ENCODE measurements at places on chromosomes 2 and 18. TPM values are rescaled to one million over a fixed set of nuclear protein-coding genes. Genes with fewer than 3 reads are reported as not detected.

GRCh38 chr2:65919550-65920188 is 487.3 kb upstream of the SPRED2 start:
- H3K27ac ChIP-seq = no peak overlapping the region
- H3K36me3 ChIP-seq = no peaks in the 10 kb centered on the region
- H3K4me3 ChIP-seq = no peak overlapping the region
- no peak for DNase-seq
- peaks cover 6% of the 10 kb centered on the region for H3K4me1 ChIP-seq

DNA sequence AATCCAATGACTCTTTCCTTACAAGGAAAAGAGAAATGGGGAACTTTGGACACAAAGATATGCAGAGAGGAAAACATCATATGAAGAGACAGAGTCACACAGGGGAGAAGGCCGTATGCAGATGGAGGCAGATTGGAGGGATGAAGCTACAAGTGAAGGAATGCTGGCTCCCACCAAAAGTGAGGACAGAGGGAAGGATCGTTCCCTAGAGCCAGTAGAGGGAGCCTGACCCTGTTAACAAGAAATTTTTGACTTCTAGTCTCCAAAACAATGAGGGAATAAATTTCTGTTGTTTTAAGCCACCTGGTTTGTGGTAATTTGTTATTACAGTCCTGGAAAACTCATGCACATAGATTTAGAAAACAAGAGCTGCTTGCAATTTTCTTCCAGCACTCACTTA is 169.3 kb downstream of the PMAIP1 start:
- no peaks in the 10 kb centered on the region for H3K36me3 ChIP-seq
- no peak overlapping the region for H3K4me3 ChIP-seq
- no peak for DNase-seq

- DNase-seq = no peak
- no peak overlapping the region for H3K4me3 ChIP-seq
- no peaks in the 10 kb centered on the region for H3K4me1 ChIP-seq
- H3K36me3 ChIP-seq = no peaks in the 10 kb centered on the region
- H3K27ac ChIP-seq = no peak overlapping the region
- no peaks in the 10 kb centered on the region for H3K27me3 ChIP-seq
Observed at GRCh38 chr2:33521791-33522281, 45.4 kb downstream of the RASGRP3 start.

- H3K4me3 ChIP-seq = no peak overlapping the region
- no peaks in the 10 kb centered on the region for H3K36me3 ChIP-seq
- H3K27ac ChIP-seq = no peak overlapping the region
Observed at GRCh38 chr18:42586601-42587000, 528.9 kb downstream of the RIT2 start.

The ANKRD30BL gene
- not detected for total RNA-seq

GRCh38 chr2:74186038-74186437 is 7.4 kb upstream of the MOB1A start:
- H3K4me1 ChIP-seq = no peaks in the 10 kb centered on the region
- no peaks in the 10 kb centered on the region for H3K27me3 ChIP-seq
- H3K36me3 ChIP-seq = no peaks in the 10 kb centered on the region
- peak overlapping the region; percentile 40 for H3K27ac ChIP-seq
- no peak for DNase-seq

GRCh38 chr2:109299536-109299935 is 170.5 kb downstream of the SH3RF3 start:
- no peak for DNase-seq
- H3K36me3 ChIP-seq = no peaks in the 10 kb centered on the region
- no peak overlapping the region for H3K4me3 ChIP-seq

The PLGLB1 gene
- 3.7 TPM for total RNA-seq

- no peaks in the 10 kb centered on the region for H3K4me1 ChIP-seq
- no peak overlapping the region for H3K4me3 ChIP-seq
- DNase-seq = no peak
- no peaks in the 10 kb centered on the region for H3K36me3 ChIP-seq
- H3K27me3 ChIP-seq = no peaks in the 10 kb centered on the region
Observed at GRCh38 chr2:1816414-1816911, 72.1 kb upstream of the PXDN start.

The CAPN13 gene
- total RNA-seq = 17.9 TPM

- H3K36me3 ChIP-seq = no peaks in the 10 kb centered on the region
- H3K27me3 ChIP-seq = no peaks in the 10 kb centered on the region
- no peak overlapping the region for H3K27ac ChIP-seq
- DNase-seq = no peak
- H3K4me3 ChIP-seq = no peak overlapping the region
Observed at GRCh38 chr2:170498619-170499018, 216.5 kb upstream of the SP5 start.

The AGFG1 gene
- total RNA-seq = 59.0 TPM

The MRPS5 gene
- 37.5 TPM for total RNA-seq

DNA sequence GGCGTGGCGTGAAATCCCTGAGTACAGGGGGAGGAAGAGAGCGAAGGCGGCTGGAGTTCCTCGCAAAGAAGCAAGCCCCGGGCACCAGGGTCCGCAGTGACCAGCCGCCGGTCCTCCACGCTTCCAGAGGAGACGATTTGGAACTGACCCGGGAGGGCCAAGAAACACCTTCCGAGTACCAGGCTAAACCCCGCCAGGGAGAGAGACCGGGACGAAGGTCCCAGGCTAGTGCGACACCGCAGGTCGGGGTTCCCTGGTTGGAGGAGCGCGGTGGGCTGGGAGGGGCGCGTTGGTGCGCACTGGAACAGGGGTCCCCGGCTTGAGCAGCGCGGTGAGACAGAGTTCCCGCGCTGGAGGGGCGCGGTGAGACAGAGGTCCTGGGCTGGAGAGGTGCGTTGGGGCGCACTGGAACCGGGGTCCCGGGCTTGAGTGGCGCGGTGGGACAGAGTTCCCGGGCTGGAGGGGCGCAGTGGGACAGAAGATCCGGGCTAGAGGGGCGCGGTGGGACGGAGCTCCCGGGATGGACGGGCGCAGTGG is 901 bp downstream of the WDFY1 start:
- H3K27me3 ChIP-seq = no peaks in the 10 kb centered on the region
- peaks cover 22% of the 10 kb centered on the region for H3K4me1 ChIP-seq
- H3K36me3 ChIP-seq = no peaks in the 10 kb centered on the region
- peak overlapping the region; percentile 97 for H3K27ac ChIP-seq

DNA sequence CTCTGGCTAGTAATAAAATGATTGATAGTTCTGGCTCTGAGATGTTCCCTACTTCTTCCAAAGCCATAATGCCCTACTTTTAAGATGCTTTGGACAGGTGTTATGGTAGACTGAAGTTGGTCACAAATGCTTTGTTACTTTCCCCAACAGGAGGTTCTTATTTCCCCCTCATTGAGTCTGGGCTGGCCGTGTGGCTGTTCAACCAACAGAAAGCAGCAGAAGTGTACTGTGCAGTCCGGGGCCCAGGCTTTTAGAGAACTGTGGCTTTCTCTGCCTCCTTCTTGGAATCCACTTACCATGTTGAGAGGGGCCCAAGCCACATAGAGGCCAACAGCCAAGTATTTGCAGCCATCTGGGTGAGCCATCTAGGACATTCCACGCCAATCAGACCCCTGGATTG is 94.2 kb downstream of the KCTD1 start:
- no peak for DNase-seq
- H3K4me3 ChIP-seq = no peak overlapping the region

GRCh38 chr18:46624127-46624526 is 32.9 kb downstream of the LOXHD1 start:
- H3K36me3 ChIP-seq = no peaks in the 10 kb centered on the region
- H3K27ac ChIP-seq = no peak overlapping the region
- peaks cover 8% of the 10 kb centered on the region for H3K4me1 ChIP-seq
- DNase-seq = no peak
- H3K27me3 ChIP-seq = no peaks in the 10 kb centered on the region

The GYPC gene
- total RNA-seq = 100 TPM

GRCh38 chr2:223075301-223076270 is 23.6 kb downstream of the KCNE4 start:
- no peak overlapping the region for H3K27ac ChIP-seq
- no peak for DNase-seq
- no peaks in the 10 kb centered on the region for H3K27me3 ChIP-seq
- H3K4me1 ChIP-seq = no peaks in the 10 kb centered on the region

DNA sequence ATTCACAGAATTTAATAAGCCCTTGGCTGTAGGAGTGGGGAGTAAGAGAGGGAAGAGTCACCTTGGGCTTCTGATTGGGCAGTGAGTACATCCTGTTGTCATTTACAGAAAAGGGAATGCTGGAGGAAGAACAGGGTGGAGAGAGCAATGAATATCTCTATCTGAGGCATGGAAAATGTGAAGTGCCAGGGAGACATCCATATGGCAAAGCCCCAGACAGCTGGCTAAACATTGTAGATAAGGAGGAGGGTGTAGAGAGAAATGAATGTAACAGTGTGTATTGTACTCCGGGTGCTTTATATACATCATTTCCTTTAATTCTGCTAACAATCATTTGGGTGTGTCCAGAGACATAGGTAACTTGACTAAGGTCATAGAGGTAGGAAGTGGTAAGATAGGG is 103.5 kb downstream of the UPP2 start:
- H3K4me1 ChIP-seq = no peaks in the 10 kb centered on the region
- no peak overlapping the region for H3K4me3 ChIP-seq
- H3K36me3 ChIP-seq = no peaks in the 10 kb centered on the region
- H3K27me3 ChIP-seq = no peaks in the 10 kb centered on the region

DNA sequence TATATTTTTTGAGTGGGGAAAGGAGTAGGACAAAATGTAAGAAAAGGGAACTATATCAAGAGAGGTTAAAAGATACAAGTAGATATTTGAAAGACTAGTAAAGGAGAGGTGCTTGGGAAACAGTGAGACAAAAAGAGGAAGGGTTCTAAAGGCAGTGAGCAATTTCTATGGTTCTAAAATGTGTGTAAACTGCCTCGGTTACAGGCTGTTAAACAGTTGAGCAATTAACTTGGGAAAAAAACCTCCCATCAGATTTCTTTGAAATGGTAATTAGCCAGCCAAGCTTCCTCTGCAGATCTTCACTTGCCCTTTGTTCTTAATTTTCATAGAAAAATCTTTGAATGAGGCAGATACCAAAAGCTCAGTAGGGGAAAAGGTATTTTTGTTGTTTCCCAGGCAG is 238.7 kb upstream of the KCNH7 start:
- H3K27ac ChIP-seq = no peak overlapping the region
- H3K4me3 ChIP-seq = no peak overlapping the region
- no peaks in the 10 kb centered on the region for H3K4me1 ChIP-seq
- no peaks in the 10 kb centered on the region for H3K36me3 ChIP-seq
- no peak for DNase-seq

DNA sequence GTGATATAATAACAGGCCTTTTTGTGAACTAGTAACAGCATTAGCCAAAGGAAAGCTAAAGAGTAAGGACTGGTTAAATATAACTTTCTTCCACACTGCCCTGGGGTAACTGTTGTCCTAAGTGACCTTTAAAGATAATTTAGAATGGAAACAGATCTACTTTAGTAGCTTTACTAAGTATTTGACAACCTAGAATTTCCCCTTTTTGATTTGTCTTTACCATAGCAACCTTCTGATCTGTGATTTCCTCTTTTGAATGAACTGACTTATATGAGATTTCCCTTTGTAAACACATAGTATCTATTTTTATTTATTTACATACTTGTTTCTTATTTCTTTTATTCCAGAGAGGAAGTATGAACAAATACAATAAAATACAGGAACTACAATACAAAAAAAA is 10.5 kb upstream of the KLF7 start:
- no peaks in the 10 kb centered on the region for H3K4me1 ChIP-seq
- no peaks in the 10 kb centered on the region for H3K27me3 ChIP-seq
- H3K4me3 ChIP-seq = no peak overlapping the region
- no peak for DNase-seq
- no peaks in the 10 kb centered on the region for H3K36me3 ChIP-seq

- no peak for DNase-seq
- H3K27me3 ChIP-seq = peaks cover 9% of the 10 kb centered on the region
- peaks cover 22% of the 10 kb centered on the region for H3K4me1 ChIP-seq
Observed at GRCh38 chr2:98935777-98936352, at the start of gene CRACDL. Gene CRACDL (minus strand): TSS chr2:98936225. CDS start chr2:98846800, 89,425 bp downstream.

DNA sequence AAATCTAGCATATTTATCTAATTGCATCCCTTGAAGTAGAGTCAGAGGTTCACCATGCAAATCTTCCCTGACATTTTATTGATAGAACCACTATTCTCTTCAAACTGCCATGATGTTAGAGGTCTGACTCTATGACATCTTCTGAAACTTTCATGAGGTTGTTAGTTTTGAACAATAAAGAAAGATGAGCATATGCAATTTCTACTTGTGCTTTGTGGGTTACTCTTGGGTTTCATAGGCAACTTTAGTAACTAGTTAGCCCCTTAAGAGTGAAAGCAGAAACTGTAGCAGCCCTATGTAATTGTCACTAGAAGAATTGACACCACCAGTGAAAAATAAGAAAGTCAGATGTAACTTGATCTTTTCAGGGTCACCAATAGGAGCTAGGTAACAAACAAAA is 53.1 kb upstream of the ZEB2 start:
- no peaks in the 10 kb centered on the region for H3K36me3 ChIP-seq
- H3K4me1 ChIP-seq = no peaks in the 10 kb centered on the region
- no peak for DNase-seq
- H3K27me3 ChIP-seq = no peaks in the 10 kb centered on the region
- H3K27ac ChIP-seq = no peak overlapping the region

DNA sequence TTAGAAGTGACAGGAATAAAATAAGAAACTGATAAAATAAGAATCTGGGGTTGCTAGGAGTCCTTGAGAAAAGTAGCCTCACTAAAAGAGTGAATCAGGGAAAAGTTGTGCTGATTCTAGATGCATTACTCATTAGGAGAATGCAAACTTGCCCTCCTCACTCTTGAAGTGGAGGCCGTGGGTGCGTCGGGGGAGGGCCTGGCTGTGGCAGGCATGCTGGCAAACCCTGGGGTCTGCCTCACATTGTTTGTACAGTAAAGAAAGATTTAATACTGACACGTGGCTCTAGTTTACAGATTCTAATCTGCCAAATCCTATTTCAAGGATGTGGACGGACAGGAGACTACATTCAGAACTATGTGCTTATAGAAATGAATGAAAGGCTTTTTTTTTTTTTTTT is 41.9 kb downstream of the TANC1 start:
- no peaks in the 10 kb centered on the region for H3K27me3 ChIP-seq
- H3K4me3 ChIP-seq = no peak overlapping the region
- no peak overlapping the region for H3K27ac ChIP-seq
- no peak for DNase-seq

The EGR4 gene
- not detected for total RNA-seq

- H3K4me1 ChIP-seq = peaks cover 15% of the 10 kb centered on the region
- DNase-seq = no peak
- peaks cover 2% of the 10 kb centered on the region for H3K27me3 ChIP-seq
Observed at GRCh38 chr2:176104316-176105077, 2.6 kb upstream of the HOXD11 start.

The CDH20 gene
- not detected for total RNA-seq

The CXXC1 gene
- total RNA-seq = 49.6 TPM

The CNDP1 gene
- total RNA-seq = not detected

- H3K4me1 ChIP-seq = no peaks in the 10 kb centered on the region
- no peak overlapping the region for H3K27ac ChIP-seq
- no peak for DNase-seq
- H3K4me3 ChIP-seq = no peak overlapping the region
- H3K36me3 ChIP-seq = no peaks in the 10 kb centered on the region
Observed at GRCh38 chr18:10371165-10371564, 83.3 kb upstream of the APCDD1 start.

- peaks cover 23% of the 10 kb centered on the region for H3K4me1 ChIP-seq
- H3K27ac ChIP-seq = peak overlapping the region; percentile 97
- peak overlapping the region; percentile 85 for H3K4me3 ChIP-seq
Observed at GRCh38 chr2:190649798-190650390, 1.0 kb downstream of the NAB1 start.
